CD4-positive, alpha-beta T cell treated with Interleukin-6 for 4 hours (primary cell): ENCODE measurements at places on chromosomes 1 and 21.

- DNase-seq, result no peak
Measured at GRCh38 chr1:61420243-61420642, 304.7 kb downstream of the TM2D1 start.

DNA sequence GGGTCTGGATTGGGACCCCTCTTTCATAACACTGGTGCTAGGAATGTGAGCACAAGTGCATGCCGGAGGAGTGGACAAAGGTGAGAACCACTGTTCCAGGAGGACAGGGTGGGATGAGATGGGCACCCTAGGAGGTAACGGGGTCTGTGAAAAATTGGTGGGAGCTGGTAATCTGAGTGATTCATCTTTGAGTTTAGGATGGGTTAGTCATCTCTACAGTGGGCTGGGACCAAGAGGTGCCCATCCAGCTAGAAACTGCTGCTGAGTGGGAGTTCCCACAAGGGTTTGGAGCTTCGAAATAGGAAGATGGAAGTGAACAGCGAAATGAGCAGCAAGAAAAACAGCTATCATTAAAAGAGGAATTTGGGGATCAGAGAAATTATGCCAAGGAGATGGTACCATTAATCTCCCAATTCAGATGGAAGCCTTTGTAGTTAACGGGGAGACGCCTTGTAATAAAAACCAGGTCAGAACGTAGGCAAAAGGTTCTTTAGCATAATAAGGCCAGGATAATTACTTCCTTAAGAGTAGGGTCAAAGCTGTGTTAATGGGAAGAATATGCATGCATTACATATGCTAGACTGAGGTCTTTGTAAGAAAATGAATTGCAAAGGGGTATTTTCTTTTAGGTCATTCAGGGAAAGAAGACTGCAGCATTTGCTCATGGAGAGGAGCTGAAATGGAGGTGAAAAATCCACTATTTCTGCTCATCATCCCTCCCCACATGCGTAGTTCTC lies 55.5 kb downstream of the OLFML3 start:
- no peak for DNase-seq

GRCh38 chr1:27542463-27543273 lies 52.7 kb upstream of the WASF2 start:
- DNase-seq, result peak; percentile 43

GRCh38 chr1:234856845-234857245 lies 246.9 kb upstream of the IRF2BP2 start:
- DNase-seq, result no peak

GRCh38 chr1:236090741-236091147 lies 25.9 kb upstream of the NID1 start:
- DNase-seq, result no peak

- DNase-seq, result no peak
Measured at GRCh38 chr21:38989379-38989744, 183.6 kb downstream of the ETS2 start.

DNA sequence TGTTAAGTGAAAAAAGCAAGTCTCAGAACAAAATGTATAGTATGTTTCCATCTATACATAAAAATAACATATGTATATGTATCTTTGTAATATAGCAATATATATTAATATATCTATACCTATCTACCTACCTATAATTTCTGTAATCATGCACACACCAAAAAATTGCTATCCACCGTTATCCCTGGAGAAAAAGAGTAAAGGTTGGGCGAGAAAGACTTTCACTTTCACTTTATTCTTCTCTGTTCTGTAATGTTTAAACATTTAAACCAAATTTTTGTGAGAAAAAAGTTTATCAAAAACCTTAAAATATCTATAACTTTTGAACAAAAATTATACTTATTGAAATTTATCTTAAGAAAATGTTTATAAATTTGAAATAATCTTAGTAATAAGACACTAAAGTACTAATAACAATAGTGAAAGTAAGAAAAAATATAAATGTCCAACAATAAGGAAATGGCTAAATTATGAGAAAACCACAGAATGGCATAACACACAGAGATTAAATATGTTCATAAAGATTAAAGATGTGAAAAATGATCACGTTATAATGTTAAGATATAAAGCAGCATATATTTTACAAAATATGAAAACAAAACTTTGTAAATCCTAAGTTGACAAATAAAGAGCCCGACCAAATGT lies 74.0 kb upstream of the LRRC53 start:
- DNase-seq, result no peak
